ENCODE measurements at places on chromosomes 2 and 18. TPM values are rescaled to one million over a fixed set of nuclear protein-coding genes. Genes with fewer than 3 reads are reported as not detected.

DNA sequence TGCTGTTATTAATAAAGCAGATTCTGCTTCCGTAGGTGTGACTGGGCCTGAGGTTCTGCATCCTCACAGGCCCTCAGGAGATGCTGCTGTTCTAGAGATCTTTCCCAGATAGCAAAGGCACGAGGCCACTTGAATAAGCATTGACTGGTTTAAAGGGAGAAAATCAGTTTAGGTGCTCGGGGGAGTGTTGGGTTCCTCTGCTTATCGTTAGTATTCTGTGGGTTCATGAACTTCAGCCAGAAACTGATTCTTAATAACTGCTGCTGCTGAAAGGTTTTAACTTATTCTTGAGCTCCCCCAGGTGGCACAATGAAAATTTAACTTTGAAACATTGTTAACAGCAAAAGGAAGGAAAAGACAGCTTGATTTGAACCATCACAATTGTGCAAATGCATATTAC, 56.9 kb downstream of the ITGA6 start:
- DNase-seq, result no peak

Gene PSMA8
- total RNA-seq, result not detected

Gene SLC4A3
- total RNA-seq, result 11.6 TPM

DNA sequence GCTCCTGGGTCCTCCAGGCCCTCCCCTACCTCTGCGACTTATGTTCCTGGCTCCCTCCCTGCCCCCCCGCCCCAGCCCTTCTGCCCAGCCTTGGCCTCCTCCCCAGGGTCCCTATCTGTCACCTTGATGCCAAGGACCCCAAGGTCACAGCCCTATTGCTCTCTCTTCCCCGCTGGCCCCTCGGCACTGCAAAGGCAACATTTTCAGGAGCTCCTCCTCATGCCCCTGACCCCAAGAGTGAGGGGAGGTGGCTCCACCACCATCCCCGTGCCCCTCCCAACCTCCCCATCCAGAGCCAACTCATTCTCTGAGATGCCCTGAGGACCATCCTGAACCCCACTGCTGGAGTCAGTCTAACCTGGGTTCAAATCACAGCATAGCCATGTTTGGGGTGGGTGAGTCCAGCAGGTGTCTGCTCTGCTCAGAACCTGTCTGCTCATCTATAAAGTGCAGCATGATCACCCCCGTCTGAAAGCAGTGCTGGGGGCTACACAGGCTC, 11.7 kb downstream of the LIMS2 start:
- DNase-seq, result no peak

GRCh38 chr2:168165397-168165796, 82.0 kb downstream of the STK39 start:
- DNase-seq, result no peak

Measured in kidney epithelial cell (primary cell).